ENCODE measurements at places on chromosomes 2 and 18. TPM values are rescaled to one million over a fixed set of nuclear protein-coding genes. Genes with fewer than 3 reads are reported as not detected.

ASIC4 gene
- total RNA-seq: not detected

RGPD4 gene
- total RNA-seq: not detected

CD226 gene
- not detected for total RNA-seq

AMER3 gene
- 0.55 TPM for total RNA-seq
